ENCODE measurements at places on chromosomes 3 and 15.
A peak's percentile ranks its signal among the peaks of the same experiment; 100 is the strongest.

DNA sequence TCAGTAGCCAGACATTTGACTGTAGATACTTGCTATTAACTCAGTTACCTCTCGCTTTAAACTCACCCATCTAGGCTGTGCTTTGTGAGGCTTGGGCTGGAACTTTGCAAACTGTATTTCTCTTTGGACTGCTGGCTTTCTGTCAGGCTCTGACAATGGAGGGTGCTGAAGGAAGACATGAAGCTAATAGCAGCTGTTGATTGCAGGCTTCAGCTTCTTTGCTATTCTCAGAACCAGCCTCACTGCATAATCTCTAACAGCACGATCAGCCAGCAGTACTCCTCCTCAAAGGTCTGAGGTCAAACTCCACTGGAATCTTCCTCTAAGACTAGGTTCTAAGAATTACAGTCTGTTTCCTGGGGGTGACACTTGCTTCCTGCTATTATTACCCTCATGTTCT, 295.6 kb downstream of the ZBBX start:
- DNase-seq, result no peak

DNA sequence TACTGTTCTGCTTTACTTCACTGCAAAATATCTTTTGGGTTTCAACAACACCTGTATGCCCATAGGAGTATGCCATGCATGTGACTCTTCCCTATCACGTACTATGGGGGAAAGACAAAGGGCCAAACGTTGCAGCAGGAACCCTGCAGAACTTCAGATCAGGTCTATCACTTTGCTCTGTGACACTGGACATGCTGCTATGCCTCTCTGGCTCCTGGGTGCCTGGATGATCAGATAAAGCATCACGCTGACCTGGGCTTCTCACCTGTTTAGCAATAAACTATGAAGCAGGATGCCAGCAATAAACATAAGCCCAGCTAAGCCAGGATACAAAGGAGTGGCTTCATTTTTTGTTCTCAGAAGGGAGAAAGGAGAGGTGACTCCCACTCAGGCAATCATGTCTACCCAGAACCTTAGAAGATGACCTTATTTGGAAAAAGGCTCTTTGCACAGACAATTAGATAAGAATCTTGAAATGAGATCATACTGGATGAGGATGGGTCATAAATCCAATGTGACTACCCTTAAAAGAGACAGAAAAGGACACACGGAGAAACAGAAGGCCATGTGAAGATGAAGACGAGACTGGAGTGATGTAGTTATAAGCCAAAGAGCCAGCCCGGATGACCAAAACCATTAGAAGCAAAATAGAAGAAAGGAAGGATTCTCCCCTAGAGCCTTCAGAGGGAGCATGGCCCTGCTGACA, 19.3 kb downstream of the POMGNT2 start:
- DNase-seq, result no peak

- DNase-seq, result no peak
Observed at GRCh38 chr3:157384031-157384430, 52.6 kb upstream of the PTX3 start.

- DNase-seq, result no peak
Observed at GRCh38 chr3:8069471-8069870, 432.2 kb upstream of the LMCD1 start.

DNA sequence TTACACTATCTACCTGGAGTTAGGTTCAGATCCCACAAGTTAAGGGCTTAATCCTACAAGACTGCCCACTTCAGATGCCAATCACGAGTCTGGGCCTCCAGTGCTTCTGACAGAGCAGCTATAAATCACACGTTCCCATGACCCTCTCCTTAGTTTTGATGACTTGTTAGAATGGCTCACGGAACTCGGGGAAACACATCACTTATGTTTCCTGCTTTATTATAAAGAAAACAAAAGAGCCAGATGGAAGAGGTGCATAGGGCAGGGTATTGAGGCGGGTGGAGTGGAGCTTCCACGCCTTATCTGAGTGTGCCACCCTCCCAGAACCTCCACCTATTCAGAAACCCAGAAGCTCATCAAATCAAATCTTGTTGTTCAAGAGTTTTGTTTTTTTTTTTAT, 170.8 kb downstream of the MOBP start:
- no peak for DNase-seq

- DNase-seq, result no peak
Observed at GRCh38 chr3:35772381-35773015, 133.2 kb downstream of the ARPP21 start.

DNA sequence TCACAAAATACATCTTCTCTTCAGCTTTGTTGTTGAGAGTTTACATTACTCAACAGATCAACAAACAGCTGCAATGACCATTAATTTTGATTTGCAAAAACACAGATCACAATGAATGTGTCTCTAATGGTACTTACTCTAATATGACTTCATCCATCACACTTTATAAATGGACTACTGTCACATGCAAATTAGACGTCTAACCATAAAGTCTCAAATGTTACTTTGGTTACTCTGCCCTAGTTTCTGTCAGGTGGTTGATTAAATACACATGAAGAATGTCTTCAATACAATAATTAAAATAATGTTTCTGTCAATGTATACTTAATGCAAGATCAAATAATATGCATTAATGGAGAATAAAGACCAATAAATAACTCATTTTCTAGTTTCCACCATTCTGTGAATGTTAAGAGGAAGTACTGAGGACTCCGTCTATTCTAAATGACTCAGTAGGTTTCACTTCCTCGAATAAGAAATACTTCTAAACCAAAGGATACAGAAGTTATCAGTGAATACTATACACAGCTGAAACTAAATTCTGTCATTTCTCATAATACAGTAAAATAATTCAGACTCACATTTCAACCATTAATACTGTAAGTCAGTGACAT, 145.8 kb downstream of the CBLB start:
- DNase-seq, result no peak

- peak; percentile 15 for DNase-seq
Observed at GRCh38 chr3:9253327-9253726, 3.9 kb upstream of the SRGAP3 start.

DNA sequence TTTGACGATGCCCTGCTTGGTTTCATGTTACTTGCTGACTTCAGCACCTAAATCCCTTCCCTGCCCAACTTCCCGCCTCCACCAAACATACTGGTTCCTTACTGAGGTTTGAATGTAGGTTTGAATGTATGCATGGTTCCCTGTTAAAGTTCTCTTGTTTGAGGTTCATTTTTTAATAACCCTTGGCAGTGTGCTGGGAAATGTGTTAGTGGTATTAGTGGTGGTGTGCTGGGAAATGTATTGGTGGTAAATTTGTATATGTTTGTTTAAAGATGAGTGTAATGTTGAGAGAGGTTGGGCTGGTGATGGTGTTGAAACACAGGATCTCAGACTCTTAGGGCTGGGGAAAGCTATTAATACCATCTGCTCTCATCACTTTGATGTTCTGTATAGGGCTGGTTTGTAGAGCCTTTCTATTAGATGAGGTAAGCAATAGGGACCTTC, 392.7 kb downstream of the PTPRG start:
- peak; percentile 88 for DNase-seq

DNA sequence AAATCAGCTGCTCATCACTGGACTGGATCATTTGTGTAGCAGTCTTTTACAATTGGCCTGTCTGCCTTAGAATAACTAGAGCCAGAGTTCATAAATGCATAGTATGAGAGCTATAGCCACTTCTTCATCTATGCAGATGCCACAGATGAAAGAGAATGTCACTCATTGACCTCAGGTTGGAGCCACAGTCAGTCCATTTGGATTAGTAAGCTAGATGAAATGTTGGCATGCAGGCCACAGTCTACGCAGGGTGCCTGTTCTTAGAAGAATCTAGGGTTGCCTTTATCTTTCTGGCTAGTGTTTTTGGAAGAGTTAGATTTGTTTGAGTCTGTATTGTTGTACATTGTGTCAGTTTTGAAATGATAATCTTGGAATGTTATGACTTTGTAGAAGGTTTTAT, 25.4 kb upstream of the EDEM1 start:
- peak; percentile 42 for DNase-seq

DNA sequence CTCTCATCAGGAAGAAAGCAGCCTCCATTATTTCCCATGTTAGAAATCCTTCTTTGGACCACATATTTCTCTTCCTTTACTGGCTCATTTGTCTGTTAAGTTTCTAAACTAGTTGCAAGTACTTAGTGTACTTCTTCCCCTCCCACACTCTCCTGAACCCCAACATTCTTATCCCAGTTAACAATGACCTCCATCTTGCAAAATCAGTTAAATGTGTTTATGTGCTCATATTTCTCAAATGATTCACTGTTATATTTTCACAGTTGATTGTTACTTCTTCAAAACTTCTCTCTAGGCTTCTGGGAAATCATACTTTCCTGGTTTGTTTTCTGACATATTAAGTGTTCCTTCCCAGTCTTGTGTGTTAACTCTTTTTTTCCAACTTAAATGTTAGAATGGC, 856.9 kb downstream of the EPHA3 start:
- DNase-seq, result peak; percentile 50

- DNase-seq, result peak; percentile 1
Observed at GRCh38 chr15:91128016-91128415, 28.0 kb downstream of the SV2B start.

- DNase-seq, result peak; percentile 57
Observed at GRCh38 chr3:158091531-158091930, 14.7 kb downstream of the SHOX2 start.

DNA sequence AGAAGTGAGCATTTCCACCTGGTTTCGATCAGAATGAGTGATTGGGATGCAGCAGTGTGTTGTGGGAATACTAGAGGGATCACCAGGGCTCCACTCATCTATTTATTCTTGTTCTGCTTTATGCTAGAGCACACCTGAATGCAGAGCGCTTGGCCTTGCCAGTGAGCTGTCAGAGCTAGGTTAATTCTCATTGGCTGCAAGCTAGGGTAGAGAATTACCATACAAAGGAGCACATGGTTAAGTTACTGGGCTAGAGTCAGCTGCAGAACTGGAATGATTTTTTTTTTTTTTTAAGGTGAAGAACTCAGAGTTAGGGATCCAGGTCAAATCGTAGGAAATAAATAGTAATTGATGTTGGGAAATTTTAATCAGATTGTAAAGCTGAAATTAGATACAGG, 8.8 kb downstream of the EIF2AK4 start:
- DNase-seq, result no peak

All from fibroblast of mammary gland (primary cell).